ENCODE measurements at places on chromosomes 3 and 15. TPM values are rescaled to one million over a fixed set of nuclear protein-coding genes. Genes with fewer than 3 reads are reported as not detected.

Gene SENP7
- total RNA-seq: 32.2 TPM

Gene VWA5B2
- total RNA-seq: 0.13 TPM

Gene IDH2
- 50.5 TPM for total RNA-seq

Gene UNC45A
- total RNA-seq: 122 TPM

Gene APOD
- 8.9 TPM for total RNA-seq

Gene ERICH6
- not detected for total RNA-seq

Gene ARGFX
- total RNA-seq: not detected

Gene SCG5
- total RNA-seq: 0.49 TPM

Gene POLR2M
- 239 TPM for total RNA-seq

Gene DUOXA2
- total RNA-seq: not detected

Gene ROBO1
- total RNA-seq: 1.8 TPM

Gene BOC
- total RNA-seq: 0.13 TPM

Gene SLC24A5
- total RNA-seq: not detected

Gene DNASE1L3
- total RNA-seq: 3.4 TPM

Gene SNRPA1
- 19.9 TPM for total RNA-seq

Measured in bladder microvascular endothelial cell (primary cell).